Hematopoietic multipotent progenitor cell treated with erythropoietin and hydrocortisone succinate and interleukin-3 and kit ligand, for 15 days (in vitro differentiated cells): ENCODE measurements at places on chromosomes 13 and 19.

- no peak for DNase-seq
Observed at GRCh38 chr19:43470288-43470687, 4.9 kb upstream of the LYPD3 start.

GRCh38 chr13:20691616-20692015, 11.9 kb upstream of the IL17D start:
- no peak for DNase-seq

- DNase-seq, result no peak
Observed at GRCh38 chr19:54319892-54320670, 7.1 kb upstream of the LILRA5 start.

- no peak for DNase-seq
Observed at GRCh38 chr19:23287620-23288019, 37.4 kb upstream of the ZNF724 start.

DNA sequence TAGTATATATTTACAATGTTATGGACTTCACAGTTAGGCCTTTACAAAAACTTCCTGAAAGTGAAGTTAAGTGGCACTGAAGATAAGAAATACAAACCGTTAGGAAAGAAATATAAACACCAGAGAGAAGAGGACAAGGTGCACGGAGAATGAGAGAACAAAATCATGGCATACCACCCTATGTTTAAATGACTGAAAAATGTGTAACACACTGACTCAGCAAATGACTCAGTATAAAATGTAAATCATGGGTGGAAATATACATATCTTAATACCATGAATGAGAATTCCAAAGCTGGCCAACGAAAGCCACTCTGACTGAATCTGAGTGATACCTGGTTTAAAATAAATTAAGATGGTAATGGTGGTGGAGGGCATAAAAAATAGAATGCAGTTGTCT, 260.8 kb downstream of the DNAJC15 start:
- no peak for DNase-seq

- no peak for DNase-seq
Observed at GRCh38 chr13:91141543-91142061, 205.9 kb upstream of the MIR17HG start.

DNA sequence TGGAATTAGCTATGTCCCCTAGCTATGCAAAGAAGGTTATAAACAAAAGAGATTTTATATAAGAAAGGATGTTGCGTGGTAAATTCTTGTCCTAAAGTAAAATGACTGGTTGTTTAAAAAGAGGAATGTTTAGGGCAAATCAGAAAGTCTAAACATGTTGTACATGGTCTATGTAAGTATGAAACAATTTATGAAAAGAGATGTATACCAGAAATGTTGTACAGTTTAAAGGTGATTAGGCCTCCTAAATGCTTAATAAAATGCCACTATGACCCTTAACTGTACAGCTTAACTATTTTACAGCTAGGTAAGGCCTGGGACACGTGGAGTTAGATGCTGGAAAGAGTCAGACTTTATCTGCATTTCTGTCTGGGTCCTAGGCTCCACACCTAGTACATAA, 775.9 kb upstream of the KLHL1 start:
- DNase-seq, result no peak

DNA sequence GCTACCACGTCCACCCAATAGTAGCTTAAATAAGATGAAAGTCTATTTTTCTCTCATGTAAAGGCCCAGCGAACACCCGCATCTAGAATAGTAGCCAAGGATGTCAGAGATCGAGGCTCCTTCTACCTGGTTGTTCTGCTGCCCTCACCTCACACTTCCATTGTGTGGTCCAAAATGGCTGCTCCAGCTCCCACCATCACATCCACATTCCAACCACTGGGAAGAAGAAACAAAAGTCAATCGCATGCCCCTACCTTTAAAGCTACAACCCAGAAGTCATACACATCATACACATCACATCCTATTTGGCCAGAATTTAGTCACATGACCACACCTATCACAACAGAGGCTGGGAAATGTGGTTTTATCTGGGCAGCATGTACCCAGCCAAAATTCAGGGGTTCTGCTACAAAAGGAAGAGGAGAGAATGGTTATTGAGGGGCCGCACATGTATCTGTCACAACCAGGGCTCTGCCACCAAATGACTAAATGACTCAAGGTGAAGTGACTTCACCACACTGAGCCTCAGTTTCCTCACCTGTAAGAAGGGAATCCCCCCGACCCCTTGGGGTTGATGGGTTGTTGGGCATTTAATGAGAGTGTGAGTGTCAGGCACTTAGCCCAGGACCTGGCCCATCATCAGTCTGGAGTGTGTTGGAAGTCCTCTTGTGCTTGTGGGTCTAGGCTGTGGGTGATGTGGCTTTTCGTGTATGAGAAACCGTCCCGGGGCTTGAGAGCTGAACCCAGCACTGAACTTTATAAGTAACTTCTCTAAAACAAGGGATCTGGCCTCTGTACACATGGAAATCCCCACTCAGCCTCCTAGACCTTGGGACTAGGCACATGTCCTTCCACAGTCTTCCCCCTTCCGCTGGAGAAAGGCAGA, 10.2 kb upstream of the CBLC start:
- DNase-seq, result no peak

GRCh38 chr19:11202488-11203193, 5.3 kb upstream of the KANK2 start:
- no peak for DNase-seq

GRCh38 chr13:24899601-24900000, 135.6 kb downstream of the RNF17 start:
- DNase-seq, result no peak

DNA sequence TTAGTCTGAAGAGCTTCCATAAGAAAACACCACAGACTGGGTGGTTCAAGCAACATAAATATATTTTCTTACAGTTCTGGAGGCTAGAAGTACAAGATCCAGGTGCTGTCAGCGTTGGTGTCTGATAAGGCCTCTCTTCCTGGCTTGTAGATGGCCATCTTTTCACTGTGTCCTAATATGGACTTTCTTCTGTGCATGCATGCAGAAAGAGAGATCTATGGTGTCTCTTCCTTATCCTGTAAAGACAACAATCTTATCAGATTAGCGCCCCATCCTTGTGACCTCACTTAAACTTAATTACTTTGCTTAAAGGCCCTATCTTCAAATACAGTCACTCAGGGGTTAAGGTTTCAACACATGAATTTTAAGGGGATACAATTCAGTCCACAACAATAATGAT, 14.1 kb upstream of the NDFIP2 start:
- no peak for DNase-seq

DNA sequence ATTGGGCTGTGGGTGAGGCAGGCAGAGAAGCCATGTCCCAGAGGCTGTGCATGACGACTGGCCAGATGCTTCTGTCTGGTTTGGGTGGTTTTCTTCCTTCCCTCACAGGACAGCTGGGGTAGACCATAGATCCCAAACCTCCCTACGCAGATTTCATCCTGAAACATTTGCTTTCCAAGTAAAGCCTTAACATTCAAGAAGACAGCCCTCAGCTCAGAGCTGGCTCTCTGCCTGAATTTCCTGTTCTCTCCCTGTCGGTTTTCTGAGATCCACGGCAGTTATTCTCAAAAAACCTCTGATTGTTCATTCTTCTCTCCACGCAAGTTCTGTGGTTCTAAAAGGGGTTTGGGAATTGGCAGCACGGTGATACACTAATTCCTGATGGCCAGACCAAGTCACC, 25.3 kb downstream of the UQCRFS1 start:
- DNase-seq, result no peak

DNA sequence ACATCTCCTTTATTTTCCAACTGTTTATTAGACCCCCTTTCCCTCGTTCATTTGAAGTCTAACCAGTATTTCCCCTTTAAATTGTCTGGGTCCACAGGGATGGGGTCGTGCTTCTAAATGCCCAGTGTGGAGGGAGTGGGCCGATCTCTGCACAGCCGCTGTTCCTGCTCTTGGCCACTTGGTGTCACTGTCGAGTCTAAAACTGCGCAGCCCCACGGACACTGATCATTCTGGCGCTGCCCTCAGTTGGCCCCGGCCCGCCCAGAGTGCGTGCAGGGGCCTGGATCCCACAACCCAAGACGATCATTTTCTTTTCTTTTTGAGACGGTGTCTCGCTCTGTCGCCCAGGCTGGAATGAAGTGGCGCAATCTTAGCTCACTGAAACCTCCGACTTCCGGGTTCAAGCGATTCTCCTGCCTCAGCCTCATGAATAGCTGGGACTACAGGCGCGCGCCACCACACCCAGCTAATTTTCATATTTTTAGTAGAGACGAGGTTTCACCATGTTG, 12.0 kb downstream of the WDR88 start:
- peak; percentile 67 for DNase-seq

DNA sequence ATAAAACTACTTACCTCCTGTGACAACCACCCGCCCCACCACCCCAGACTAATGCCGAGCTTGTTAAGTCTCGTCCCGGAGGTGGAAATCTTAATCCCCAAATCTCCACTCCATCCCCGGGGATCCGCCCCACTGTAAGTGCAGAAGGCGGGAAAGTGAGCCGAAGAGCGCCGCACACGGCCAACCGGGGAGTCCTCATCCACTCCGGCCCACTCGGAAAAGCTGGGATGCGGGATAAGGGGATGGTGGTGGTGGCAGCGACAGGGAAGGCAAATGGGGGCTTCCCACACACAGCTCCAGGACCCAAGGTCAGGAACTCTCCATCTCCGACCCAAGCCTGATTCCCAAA, 621 bp downstream of the FBL start:
- no peak for DNase-seq

DNA sequence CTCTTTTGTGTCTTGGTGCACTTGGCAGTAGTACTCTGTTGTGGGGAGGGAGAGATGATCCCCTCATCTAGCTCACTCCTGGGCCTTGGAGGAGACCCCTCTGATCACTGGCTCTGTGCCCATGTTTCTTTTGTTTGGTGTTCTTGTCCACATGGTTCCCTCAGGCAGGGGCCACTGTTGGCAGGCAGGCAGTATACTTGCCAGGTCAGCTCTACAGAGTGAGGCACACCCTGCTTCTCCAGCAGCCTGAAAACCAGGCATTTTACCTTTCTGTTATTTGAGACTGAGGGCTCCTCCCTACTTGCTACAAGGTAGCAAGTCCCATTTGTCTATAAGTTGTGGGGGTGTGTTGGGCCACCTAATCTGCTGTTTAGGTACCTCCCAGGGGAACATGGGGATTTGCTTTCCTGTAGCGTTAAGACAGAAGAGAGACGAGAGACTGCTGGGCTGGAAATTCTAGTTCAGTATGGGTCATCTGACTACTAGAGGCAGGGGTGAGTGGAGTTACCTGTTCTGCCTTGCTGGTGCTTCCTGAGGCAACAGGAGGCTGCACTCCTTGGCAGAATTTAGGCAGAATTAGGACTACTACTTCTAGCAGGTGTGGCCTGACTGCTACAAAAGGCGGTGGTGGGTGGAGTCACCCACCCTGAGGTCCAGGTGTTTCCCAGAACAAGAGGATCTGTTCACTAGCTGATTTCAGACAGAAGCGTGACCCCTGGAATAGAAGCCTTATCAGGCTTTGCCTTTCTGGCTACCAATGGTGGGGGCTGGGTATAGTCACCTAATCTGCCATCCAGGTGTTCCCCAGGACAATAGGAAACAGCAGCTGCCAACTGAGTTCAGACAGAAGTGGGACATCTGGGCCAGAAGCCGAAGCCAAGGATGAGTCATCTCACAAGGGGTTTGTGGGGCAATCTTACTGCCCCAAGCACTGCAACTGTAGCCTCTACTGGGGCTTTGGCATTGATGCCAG, 843.0 kb upstream of the ATXN8OS start:
- DNase-seq, result no peak

DNA sequence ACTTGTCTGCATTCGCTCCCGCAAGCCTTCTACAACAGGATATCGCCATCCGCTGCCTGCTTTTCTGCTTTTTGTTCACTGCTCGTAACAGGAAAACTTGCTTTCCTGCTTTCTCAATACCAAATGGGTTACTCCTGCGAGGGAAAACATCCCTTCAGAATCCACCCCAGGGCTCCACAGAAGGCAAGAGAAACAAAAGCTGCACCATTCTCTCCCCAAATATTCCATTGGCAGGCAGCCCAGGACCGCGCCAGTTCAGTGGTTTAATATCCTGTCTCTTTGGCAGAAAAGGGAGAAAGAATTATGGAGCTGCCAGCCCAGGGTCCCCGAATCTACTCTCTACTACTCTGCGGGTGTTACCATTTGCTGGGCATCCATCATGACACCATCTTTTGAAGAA, 84.7 kb upstream of the DOCK9 start:
- no peak for DNase-seq

- DNase-seq, result no peak
Observed at GRCh38 chr19:45113628-45114027, 20.6 kb downstream of the PPP1R37 start.

DNA sequence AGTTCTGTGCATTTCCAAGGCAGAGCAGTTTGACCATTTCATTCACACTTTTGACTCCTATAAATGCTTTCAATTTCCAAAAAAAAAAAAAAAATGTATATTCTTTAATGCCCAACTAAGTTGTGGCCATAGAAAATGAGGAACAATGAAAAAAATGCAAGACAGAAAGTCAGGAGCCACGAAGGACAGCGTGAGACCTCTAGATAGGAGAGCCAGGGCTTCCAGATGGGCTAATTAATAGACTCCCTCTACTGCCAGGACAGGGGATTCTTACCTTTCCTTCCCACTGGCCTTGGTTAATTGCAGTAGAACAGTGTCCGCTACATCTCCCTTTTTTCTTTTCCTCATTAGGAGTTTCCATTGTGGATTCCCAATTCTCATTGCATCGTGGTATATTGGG, 8.6 kb downstream of the FPR3 start:
- no peak for DNase-seq

- no peak for DNase-seq
Observed at GRCh38 chr13:113792886-113793717, 34.1 kb downstream of the TMEM255B start.

GRCh38 chr13:45670189-45670885, 31.8 kb upstream of the CBY2 start:
- DNase-seq, result no peak

GRCh38 chr19:4531562-4532165, 3.4 kb downstream of the PLIN5 start:
- DNase-seq, result no peak

DNA sequence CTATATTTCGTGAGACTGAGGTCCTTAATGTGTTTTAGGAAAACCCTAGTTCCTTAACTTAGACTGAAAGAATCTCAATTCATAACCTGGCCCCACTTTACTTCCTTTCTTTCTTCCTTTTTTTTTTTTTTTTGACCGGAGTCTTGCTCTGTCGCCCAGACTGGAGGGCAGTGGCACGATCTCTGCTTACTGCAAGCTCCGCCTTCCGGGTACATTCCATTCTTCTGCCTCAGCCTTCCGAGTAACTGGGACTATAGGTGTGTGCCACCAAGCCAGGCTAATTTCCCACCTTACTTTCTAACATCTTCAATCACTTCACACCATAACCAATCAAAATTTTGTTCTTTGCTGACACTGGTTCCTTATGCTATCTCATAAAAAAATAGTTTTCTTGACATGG, 2097.0 kb downstream of the PCDH9 start:
- no peak for DNase-seq

GRCh38 chr13:91491980-91492379, 93.6 kb downstream of the GPC5 start:
- DNase-seq, result no peak

- no peak for DNase-seq
Observed at GRCh38 chr19:53157626-53158025, 1.2 kb downstream of the ZNF347 start.
